ENCODE measurements at places on chromosomes 16 and 17. TPM values are rescaled to one million over a fixed set of nuclear protein-coding genes. Genes with fewer than 3 reads are reported as not detected.

Gene CCDC144A
- total RNA-seq: 9.1 TPM

Gene KCNAB3
- 1.00 TPM for total RNA-seq

Gene WNT3
- total RNA-seq: 0.62 TPM

Gene TP53TG3
- not detected for total RNA-seq

Gene SULT1A2
- under 0.01 TPM for total RNA-seq

Gene SOCS1
- total RNA-seq: 3.9 TPM

Gene PRSS53
- total RNA-seq: 2.7 TPM

Measured in uterine smooth muscle cell (primary cell).